ENCODE measurements at places on chromosomes 6 and 20. TPM values are rescaled to one million over a fixed set of nuclear protein-coding genes. Genes with fewer than 3 reads are reported as not detected.

Gene SCP2D1
- not detected for total RNA-seq

Gene EPM2A
- 18.6 TPM for total RNA-seq

Gene ATP6V1G2
- total RNA-seq = 0.74 TPM

Gene FLRT3
- 22.2 TPM for total RNA-seq

Gene EZR
- 118 TPM for total RNA-seq

Gene TOMM6
- 233 TPM for total RNA-seq

Gene C2
- 7.9 TPM for total RNA-seq

Gene BPI
- total RNA-seq = 0.41 TPM

- no peak overlapping the region for H3K27ac ChIP-seq
- H3K27me3 ChIP-seq = no peaks in the 10 kb centered on the region
- H3K4me1 ChIP-seq = no peaks in the 10 kb centered on the region
- no peak for DNase-seq
- no peak overlapping the region for H3K4me3 ChIP-seq
These were observed 38.2 kb downstream of the DZANK1 start for GRCh38 chr20:18428490-18429173.

DNA sequence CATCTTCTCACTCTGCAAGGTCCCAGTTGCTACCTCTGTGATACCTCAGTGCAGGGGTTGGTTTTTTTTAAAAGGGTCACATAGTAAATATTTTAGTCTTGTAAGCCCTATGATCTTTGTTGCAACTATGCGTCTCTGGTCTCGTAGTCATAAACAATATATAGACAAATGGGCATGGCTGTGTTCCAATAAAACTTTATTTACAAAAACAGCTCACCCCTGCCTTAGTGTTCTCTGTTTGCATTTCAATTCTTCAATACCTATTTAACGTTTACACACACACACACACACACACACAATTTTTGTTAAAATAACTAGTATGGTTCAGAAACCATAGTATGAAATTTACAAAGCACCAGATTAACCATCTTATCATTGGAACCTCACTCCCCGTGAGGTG is 216.8 kb downstream of the PREX1 start:
- H3K27ac ChIP-seq = no peak overlapping the region
- no peak for DNase-seq
- H3K27me3 ChIP-seq = no peaks in the 10 kb centered on the region
- H3K4me3 ChIP-seq = no peak overlapping the region

GRCh38 chr20:38751360-38751976 is 3.2 kb downstream of the ACTR5 start:
- H3K36me3 ChIP-seq = no peaks in the 10 kb centered on the region
- no peak for DNase-seq
- H3K4me3 ChIP-seq = no peak overlapping the region
- no peaks in the 10 kb centered on the region for H3K4me1 ChIP-seq
- H3K27ac ChIP-seq = no peak overlapping the region

DNA sequence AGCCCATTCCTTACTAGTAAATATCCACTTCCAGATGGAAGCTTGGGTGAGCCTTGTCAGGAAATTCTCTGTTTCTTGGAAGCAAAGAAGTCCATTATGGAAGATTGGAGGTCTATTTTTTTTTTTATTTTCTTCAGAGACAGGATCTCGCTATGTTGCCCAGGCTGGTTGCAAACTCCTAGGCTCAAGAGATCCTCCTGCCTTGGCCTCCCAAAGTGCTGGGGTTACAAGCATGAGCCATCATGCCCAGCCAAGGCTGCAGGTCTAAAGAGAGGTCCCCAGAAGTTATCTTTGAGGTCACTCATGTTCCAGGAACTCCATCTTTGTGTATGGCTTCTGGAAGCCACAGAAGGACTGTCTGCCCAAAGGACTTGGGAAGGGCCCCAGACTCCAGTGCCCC is 255.3 kb downstream of the LY86 start:
- H3K4me3 ChIP-seq = no peak overlapping the region
- no peaks in the 10 kb centered on the region for H3K36me3 ChIP-seq
- no peak for DNase-seq
- H3K4me1 ChIP-seq = no peaks in the 10 kb centered on the region

DNA sequence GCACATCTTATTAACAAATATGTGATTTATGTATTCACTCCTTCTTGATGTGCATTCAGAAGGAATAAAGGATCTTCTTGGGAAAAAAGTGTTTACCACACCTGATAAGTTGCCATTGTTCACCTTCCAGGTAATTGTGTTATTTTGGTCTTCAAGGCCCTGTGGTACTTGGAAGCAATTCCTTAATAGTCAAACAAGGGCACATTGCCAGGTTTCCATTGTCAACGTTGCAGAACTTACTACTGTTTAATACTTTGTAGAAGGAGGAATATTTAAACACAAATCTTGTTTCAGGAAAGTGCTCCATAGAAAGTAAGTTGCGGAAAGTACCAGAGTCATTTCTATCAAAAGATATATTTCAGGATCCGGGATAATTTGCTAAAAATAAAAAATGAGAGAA is 129.5 kb upstream of the SGK1 start:
- H3K27me3 ChIP-seq = no peaks in the 10 kb centered on the region
- no peaks in the 10 kb centered on the region for H3K36me3 ChIP-seq
- peak; percentile 69 for DNase-seq

DNA sequence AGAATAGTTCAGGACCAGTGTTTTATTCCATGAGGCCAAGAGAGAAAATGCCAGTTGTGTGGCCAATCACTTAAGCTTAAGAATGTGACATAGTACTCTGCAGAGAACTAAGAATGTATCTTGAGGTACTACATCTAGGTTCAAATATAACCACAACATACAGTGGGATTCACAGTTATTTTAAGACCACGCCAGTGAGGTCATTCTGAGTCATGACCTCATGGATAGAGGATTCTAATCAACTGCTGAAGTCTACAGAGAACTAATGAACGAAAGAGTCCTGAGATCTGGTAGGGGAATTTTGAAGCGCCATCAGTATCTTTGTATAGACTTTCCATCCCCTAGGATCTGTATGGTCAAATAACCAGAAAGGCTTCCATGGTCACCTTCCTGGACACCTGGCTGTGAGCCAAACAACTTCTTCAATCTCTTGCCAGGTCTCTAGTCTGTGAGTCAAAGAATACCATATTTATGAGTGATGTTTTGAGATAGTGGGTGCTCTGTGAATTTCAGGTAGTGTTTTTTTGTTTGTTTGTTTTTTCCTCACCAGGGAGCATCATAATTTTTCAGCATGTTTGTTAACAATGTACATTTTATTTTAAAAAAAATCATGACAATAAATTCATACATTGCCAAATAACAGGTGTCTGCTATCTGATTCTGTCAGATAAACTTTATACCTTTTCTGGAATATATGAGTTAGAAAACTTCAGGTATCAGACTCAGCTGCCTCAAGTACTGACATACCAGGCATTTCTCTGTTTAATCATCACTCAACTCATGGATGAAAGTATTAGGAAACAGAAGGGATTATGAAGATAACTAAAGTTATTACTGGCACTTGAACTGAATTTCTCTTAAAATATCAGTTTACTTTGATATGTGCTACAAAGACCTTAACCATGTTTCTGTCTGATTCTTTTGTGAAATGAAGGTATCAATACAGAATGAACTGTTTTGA is 217.9 kb downstream of the PLCB4 start:
- no peak overlapping the region for H3K27ac ChIP-seq
- H3K36me3 ChIP-seq = no peaks in the 10 kb centered on the region
- no peak overlapping the region for H3K4me3 ChIP-seq
- no peaks in the 10 kb centered on the region for H3K27me3 ChIP-seq
- DNase-seq = no peak
- no peaks in the 10 kb centered on the region for H3K4me1 ChIP-seq

DNA sequence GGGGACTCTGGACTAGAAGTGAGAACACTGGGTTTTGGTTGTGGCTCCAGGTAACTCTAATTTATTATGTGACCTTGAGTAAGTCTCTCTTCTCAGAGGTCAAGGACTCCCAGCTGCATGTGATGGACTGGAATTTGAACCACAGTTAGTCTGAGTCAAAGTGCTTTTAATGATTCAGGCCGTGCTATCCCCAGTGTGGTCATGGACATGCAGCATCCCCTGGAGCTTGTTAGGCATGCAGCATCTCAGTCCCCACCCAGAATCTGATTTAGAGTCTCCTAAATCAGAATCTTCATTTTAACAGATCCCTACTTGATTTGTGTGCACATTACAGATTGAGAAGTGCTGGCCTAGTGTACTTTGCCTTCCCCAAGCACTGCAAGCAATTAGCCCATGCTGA is 74.2 kb downstream of the TOX2 start:
- no peak for DNase-seq
- no peaks in the 10 kb centered on the region for H3K27me3 ChIP-seq
- H3K27ac ChIP-seq = no peak overlapping the region
- H3K4me1 ChIP-seq = no peaks in the 10 kb centered on the region

- H3K27ac ChIP-seq = no peak overlapping the region
- H3K4me3 ChIP-seq = no peak overlapping the region
- no peak for DNase-seq
These were observed 8.0 kb downstream of the TNFAIP3 start for GRCh38 chr6:137875058-137875520.

- H3K27me3 ChIP-seq = no peaks in the 10 kb centered on the region
- no peak overlapping the region for H3K27ac ChIP-seq
- H3K36me3 ChIP-seq = no peaks in the 10 kb centered on the region
- no peaks in the 10 kb centered on the region for H3K4me1 ChIP-seq
- no peak overlapping the region for H3K4me3 ChIP-seq
- no peak for DNase-seq
These were observed 49.1 kb downstream of the ARMC2 start for GRCh38 chr6:108897371-108897770.

DNA sequence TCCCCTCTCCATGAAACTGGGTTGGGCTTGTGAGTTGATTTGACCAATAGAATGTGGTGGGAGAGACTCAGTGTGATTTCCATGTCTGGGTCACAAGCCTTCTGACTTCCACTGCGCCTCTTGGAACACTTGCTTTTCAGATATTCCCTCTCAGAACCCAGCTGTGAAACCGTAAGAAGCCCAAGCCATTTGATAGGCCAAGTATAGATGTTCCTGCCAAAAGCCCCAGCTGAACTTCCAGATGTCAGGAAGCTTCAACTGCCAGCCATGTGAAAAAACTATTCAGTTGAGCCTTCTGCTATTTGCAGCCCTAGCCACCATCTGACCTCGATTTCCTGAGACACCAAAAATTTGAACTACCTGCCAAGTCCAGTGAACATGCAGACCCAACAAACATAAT is 387.8 kb upstream of the GJE1 start:
- H3K36me3 ChIP-seq = no peaks in the 10 kb centered on the region
- H3K4me3 ChIP-seq = no peak overlapping the region
- no peaks in the 10 kb centered on the region for H3K4me1 ChIP-seq

GRCh38 chr6:113276601-113277000 is 580.5 kb upstream of the MARCKS start:
- H3K27me3 ChIP-seq = no peaks in the 10 kb centered on the region
- no peak overlapping the region for H3K4me3 ChIP-seq
- DNase-seq = no peak
- H3K4me1 ChIP-seq = no peaks in the 10 kb centered on the region
- no peaks in the 10 kb centered on the region for H3K36me3 ChIP-seq

GRCh38 chr6:3423439-3424184 is 33.2 kb downstream of the SLC22A23 start:
- no peak overlapping the region for H3K4me3 ChIP-seq
- no peaks in the 10 kb centered on the region for H3K36me3 ChIP-seq
- no peak for DNase-seq
- peaks cover 2% of the 10 kb centered on the region for H3K4me1 ChIP-seq
- H3K27ac ChIP-seq = no peak overlapping the region

- H3K4me3 ChIP-seq = no peak overlapping the region
- no peaks in the 10 kb centered on the region for H3K27me3 ChIP-seq
- H3K27ac ChIP-seq = no peak overlapping the region
- no peaks in the 10 kb centered on the region for H3K4me1 ChIP-seq
- DNase-seq = no peak
These were observed 303.7 kb downstream of the PTPRT start for GRCh38 chr20:42886046-42886445.

DNA sequence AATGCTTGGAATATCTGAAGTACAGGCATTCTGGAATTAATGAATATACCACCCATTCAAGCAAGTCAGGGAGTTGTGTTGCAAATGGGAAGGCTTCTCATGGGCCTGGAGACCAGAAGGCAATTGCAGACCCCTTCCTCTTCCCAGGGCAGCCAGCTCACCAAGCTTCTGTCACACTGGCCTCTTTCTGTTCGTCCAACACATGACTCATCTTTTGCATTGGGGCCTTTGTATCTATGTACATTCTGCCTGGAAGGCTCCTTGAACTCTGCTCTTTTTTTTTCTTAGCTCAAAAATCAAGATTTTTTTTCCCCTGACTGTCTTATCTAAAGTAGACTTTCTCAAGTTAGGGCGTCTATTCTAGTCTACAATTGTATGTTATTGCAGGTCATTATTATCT is 132.9 kb upstream of the MYLIP start:
- no peaks in the 10 kb centered on the region for H3K4me1 ChIP-seq
- no peak overlapping the region for H3K4me3 ChIP-seq

DNA sequence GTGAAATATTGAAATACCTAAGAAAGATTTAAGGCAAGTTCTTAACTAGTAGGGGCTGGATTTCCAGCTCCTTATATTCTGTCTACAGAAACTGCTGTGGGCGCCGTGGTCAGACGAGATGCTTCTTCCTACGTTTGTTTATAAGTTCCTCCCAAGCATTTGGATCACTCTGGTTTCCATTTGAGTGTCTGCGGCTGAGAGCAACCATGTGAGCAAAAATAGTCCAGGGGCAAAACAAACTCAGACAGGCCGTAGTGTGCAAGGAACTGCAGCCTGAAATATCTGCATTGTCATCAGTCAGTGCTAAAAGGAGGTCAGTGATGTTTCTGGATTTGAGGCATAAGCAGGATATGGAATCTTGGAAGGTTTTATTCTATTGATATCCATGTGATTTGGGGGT is 485.9 kb upstream of the JAG1 start:
- no peaks in the 10 kb centered on the region for H3K4me1 ChIP-seq
- H3K4me3 ChIP-seq = no peak overlapping the region
- no peaks in the 10 kb centered on the region for H3K27me3 ChIP-seq
- no peaks in the 10 kb centered on the region for H3K36me3 ChIP-seq

- no peak for DNase-seq
- no peaks in the 10 kb centered on the region for H3K27me3 ChIP-seq
- H3K4me1 ChIP-seq = no peaks in the 10 kb centered on the region
These were observed 45.2 kb upstream of the TMEM217 start for GRCh38 chr6:37303091-37303660.

DNA sequence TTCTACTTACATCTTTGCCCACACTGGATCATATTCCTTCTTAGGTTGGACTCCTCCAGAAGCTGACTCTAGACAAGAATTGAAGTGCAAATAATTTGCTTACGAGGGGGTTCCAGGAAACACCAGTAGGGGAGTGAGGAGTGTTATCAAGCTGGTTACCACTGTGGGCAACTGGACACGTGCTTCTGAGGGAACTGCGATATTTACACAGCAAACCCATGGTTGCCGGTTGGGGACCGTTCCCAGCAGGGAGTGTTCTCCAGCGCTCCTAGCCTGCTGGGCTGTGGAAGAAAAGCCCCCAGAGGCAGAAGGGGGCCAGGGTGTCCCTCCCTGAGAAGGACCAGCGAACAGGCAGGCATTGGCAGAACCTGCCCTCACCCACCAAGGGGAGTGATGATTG is 21.7 kb downstream of the MDFI start:
- H3K4me3 ChIP-seq = no peak overlapping the region
- no peak for DNase-seq

- H3K4me1 ChIP-seq = no peaks in the 10 kb centered on the region
- H3K27me3 ChIP-seq = no peaks in the 10 kb centered on the region
- no peak for DNase-seq
- no peak overlapping the region for H3K27ac ChIP-seq
These were observed 159.0 kb downstream of the GMDS start for GRCh38 chr6:2086326-2086965.

GRCh38 chr20:20251836-20252235 is 116.1 kb upstream of the INSM1 start:
- no peak overlapping the region for H3K4me3 ChIP-seq
- no peak overlapping the region for H3K27ac ChIP-seq
- H3K4me1 ChIP-seq = no peaks in the 10 kb centered on the region
- H3K36me3 ChIP-seq = no peaks in the 10 kb centered on the region
